ENCODE measurements at places on chromosomes 12 and 14.
A peak's percentile ranks its signal among the peaks of the same experiment; 100 is the strongest.

- DNase-seq, result peak; percentile 43
Measured at GRCh38 chr12:116959845-116960514, 49.2 kb downstream of the FBXW8 start.

GRCh38 chr12:54040148-54040494 lies 7.3 kb downstream of the HOXC5 start:
- DNase-seq, result no peak

DNA sequence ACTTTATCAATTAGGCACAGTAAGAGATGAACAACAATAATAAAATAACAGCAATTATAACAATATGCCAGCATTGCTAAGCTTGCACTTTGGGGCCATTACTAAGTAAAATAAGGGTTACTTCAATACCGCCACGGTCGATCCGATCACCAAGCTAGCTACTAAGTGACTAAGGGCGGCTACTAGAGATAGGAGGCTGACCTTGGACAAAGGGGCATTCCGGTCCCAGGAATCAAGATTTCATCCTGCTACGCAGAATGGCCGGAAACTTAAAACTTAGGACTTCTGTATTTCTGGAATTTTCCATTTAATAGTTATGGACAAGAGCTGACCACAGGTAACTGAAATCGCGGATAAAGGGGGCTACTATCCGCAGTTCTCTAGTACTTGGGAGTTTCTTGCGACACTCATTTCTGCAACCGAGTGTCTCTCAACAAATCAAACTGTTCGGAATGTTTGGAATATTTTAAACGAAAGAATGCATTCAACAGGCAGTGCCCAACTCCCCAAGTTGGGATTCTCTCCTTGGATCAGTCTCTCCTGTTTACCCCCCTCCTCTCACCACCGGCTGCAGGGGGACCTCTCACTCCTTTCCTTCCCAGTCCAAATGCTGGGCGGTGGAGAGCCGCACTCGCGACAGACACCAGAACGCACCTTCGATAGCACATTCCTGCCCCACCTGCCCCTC lies 650 bp downstream of the HEBP1 start:
- DNase-seq, result no peak

- DNase-seq, result no peak
Measured at GRCh38 chr12:6068227-6068626, 56.2 kb downstream of the VWF start.

DNA sequence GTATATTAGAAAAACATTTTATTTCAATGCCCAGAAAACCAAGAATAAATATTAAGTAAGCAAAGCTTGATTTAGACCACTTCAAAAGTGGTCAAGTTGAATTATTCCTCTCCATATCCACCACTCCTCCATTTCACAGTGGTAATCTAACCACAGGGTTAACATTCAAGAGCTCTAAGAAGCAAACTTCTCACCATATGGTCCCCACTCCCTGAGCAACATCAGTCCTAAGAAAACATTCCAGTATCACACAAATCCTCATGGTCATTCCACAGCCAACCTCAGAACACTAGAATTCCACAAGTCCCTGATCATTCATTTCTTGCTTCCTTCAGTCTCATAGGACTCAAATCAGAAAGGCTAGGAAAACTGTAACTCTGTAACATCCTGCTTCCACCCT lies 47.9 kb downstream of the ST8SIA1 start:
- no peak for DNase-seq

GRCh38 chr12:121579981-121580868 lies 598 bp downstream of the KDM2B start:
- no peak for DNase-seq

DNA sequence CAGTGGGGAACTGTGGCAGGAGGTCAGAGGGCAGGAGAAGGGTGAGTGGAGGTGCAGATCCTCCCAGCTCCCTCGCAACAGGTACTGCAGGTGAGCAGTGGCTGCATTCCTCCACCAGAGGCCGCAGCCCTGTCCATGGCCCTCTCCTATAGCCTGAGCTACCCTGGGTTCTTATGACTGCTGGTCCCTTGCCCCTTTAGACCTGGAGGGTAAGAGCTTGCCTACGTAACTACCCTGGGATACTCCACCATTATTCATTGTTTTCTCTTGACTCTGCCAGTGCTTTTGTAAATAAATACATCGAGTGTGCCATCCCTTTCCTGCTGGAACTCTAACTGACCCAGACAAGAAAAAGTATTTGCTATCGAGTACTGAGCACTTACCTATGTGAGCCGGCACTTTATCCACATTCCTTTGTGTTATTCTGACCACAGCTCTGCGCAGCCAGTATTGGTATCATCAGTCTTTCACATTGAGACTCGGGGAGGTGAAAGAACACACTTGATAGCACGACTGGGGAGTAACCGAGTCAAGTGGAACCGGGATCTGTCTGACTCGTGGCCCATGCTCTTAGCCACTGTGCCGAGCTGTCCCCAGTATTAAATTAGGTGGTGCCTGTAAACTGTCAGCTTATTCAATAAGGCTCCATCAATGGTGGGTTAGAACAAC lies 38.5 kb downstream of the LTBP2 start:
- DNase-seq, result no peak

GRCh38 chr12:130485291-130486145 lies 147.8 kb downstream of the PIWIL1 start:
- DNase-seq, result no peak

GRCh38 chr12:132729541-132730320 lies 19.1 kb downstream of the PGAM5 start:
- no peak for DNase-seq

GRCh38 chr12:12024911-12025682 lies 45.6 kb upstream of the BCL2L14 start:
- DNase-seq, result no peak

- no peak for DNase-seq
Measured at GRCh38 chr14:44412858-44413569, 94.1 kb downstream of the FSCB start.

GRCh38 chr12:108090107-108090899 lies 38.8 kb upstream of the WSCD2 start:
- DNase-seq, result no peak

GRCh38 chr14:29111554-29111953 lies 345.0 kb downstream of the FOXG1 start:
- DNase-seq, result no peak

DNA sequence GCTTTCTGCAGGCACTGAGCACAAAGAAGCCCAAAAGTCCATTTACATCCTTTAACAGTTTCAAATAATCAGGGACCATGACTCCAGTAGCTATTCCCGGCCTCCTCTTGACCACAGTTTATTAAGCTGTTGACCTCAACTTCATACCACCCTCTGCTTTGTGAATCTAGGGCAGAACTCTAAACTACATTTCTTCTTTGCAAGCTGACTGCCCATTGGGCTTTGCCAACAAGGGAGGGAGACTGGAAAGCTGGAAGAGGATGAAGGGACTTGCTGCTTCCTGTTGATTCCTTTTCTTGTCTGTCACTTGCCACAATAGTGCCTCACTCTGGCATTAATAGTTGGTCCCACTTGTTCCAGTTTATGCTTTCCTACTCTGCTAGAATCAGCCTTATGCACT lies 2.7 kb downstream of the CGRRF1 start:
- no peak for DNase-seq

DNA sequence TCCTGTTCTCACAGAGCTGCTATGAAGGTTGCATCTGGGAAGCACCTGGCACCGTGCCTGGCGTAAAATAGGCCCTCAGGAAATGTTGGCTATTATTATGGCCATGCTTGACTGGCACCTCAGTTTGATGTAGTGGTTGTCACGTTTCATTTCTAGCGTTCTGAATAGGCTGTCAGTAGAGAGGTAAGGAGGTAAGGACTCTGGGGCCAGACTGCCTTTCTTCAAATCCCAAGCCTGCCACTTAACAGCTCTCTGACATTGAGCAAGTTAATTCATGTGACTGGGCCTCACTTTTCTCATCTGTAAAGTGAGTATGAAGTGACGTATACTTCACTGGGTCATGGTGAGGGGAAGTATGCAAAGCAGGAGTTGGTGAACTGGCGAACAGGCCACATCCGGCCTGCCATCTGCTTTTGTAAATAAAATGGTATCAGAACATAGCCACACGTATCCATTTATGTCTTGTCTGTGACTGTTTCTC lies 196.2 kb downstream of the CACNA1C start:
- DNase-seq, result peak; percentile 56

DNA sequence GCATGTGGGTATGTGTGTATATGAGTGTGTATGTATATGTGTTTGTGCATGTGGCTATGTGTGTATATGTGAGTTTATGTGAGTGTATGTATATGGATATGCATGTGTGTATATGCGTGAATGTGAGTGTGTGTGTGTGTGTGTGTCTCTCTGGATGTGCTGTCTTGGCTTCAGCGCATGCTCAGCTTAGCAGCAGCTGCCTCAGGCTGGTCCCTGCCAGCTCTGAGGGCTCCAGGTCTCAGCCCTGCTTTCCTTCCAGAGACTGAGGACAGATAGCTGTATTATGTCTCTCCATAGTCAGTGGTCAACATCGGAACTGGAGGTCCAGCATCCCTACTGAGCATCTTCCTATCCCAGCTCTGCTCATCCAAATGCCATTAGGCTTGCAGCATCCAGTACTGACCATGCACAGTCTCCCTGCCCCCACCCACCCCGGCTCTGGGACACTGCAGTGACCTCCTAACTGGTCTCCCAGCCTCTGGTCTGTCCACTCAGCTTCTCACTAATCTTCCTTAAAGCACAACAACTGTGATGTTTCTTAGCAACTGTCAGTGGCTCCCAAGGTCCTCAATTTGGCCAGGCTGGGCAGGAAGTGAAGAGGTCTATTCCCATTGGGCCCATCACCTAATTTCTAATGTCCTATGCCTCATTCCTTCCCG lies 22.8 kb downstream of the FAIM2 start:
- no peak for DNase-seq

- DNase-seq, result no peak
Measured at GRCh38 chr12:79778802-79779448, 88.2 kb upstream of the PAWR start.

- DNase-seq, result no peak
Measured at GRCh38 chr12:100168562-100168961, 25.9 kb upstream of the BLTP3B start.

GRCh38 chr14:57785058-57785457 lies 80.8 kb downstream of the SLC35F4 start:
- no peak for DNase-seq
